ENCODE measurements at places on chromosomes 3 and 15.

GRCh38 chr3:125202197-125202596 lies 10.4 kb downstream of the SLC12A8 start:
- DNase-seq = no peak

- no peak for DNase-seq
Measured at GRCh38 chr3:182740710-182741109, 52.6 kb upstream of the ATP11B start.

GRCh38 chr15:88695691-88696251 lies 57.0 kb downstream of the ISG20 start:
- DNase-seq = no peak

DNA sequence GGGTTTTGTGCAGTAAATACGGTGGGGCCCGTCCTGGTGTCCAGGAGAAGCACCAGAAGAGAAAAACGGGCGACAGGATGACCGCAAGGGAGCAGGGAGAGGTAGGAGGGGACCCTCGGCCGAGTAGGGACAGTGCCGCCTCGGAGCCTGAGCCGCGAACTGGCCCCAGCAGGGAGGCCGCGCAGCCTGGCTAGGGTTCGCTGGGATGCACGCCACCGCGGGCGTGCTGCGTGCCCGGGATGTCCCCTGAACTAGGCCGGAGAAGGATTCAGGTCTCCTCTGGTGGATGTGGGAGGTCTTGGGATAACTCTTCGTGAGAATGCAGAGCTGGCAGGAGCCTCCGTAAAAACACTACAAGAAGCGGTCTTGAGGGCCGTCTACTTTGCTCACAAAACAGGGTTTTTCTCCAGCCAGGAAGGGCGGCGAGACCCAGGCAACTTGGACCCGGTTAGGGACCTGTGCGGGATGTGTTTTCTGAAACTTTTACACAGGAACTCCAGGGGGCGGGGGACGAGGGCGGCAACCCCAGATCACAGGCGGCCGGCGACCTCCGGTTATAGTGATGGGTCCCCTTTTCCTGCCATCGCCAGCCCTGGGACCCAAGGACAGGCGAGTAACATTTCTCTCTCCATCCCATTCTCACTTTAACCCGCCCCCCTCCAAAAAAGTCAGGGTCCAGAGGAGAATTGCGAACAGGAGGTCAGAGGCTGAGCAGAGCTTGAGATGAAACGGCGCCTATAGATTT lies 35.5 kb downstream of the NR2F2 start:
- no peak for DNase-seq

GRCh38 chr3:191066669-191067068 lies 132.4 kb upstream of the OSTN start:
- no peak for DNase-seq

DNA sequence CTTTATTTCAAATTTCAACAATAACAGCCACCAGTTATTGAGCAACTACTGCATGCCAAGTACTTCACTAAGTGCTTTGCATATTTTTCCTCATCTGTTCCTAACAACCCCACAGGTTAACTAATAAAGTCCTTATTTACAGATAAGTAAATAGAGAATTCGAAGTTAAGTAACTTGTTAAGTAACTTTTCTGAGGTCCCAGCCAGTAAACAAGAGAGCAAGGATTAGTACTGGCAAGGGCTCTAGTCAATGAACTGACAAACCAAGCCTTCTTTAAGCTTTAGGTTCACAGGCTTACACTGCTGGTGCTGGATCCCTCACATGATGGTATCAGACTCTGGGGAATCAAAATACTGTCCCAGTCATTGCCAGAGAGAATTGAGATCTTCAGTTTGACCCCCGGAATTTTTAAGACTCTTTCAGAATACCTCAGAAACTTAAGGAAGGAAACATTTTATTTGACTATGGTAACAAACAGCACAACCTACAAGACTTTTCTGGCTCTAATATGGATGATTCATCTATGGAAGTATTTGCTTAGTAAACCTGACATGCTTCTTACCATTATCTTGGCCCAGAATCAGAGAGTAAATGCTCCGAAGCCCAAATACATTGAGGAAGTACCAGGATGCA lies 16.5 kb downstream of the EMC3 start:
- DNase-seq = no peak

- DNase-seq = no peak
Measured at GRCh38 chr3:104763007-104763406, 603.7 kb upstream of the ALCAM start.

- DNase-seq = no peak
Measured at GRCh38 chr3:168157099-168157700, 61.5 kb upstream of the GOLIM4 start.

GRCh38 chr15:98076021-98076816 lies 115.7 kb downstream of the ARRDC4 start:
- no peak for DNase-seq

DNA sequence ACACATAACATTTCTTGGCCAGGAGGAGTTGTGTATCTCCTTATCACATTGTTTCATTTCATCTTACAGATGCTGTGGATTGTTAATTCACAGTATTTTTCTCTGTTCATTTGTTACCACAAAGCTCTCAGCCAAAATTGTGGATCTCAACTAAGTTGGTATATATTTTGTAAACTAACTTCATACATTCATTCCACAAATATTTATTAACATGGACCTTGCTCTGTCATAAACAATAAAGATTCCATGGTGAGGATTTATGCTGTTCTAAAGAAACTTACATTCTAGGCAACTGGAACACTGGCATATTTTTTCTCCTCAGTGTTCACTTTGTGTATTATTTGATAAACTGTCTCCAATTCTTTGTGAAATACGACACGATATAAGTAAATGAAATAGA lies 268.8 kb downstream of the CNTN3 start:
- DNase-seq = no peak

DNA sequence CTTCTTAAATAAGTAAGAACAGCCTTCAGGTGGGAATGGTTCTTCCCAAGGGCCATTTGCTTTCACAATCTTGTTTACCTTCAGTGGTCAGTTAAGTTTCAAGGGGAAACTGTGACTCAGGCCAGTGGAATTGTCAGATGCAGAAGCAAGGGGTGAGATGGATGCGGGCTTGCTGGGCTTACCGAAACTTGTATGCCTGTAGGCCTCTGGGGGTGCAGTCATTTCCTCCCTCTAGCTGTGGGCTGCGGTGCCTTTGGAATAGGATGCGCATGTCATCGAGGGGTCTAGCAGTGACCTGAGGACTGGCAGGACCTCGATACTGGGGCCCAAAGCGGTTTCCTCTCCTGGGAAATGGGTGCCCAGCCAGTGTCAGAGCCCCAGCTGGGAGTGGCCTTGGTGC lies 121.6 kb downstream of the EEFSEC start:
- DNase-seq = no peak

- DNase-seq = no peak
Measured at GRCh38 chr3:59850417-59850816, 800.6 kb upstream of the CFAP20DC start.
